ENCODE measurements at places on chromosomes 12 and 14. TPM values are rescaled to one million over a fixed set of nuclear protein-coding genes. Genes with fewer than 3 reads are reported as not detected.

GRCh38 chr12:2234646-2235350 lies 182.0 kb downstream of the CACNA1C start:
- H3K4me1 ChIP-seq, result no peaks in the 10 kb centered on the region
- no peaks in the 10 kb centered on the region for H3K36me3 ChIP-seq
- H3K4me3 ChIP-seq, result no peak overlapping the region
- DNase-seq, result no peak
- no peak overlapping the region for H3K27ac ChIP-seq
- H3K27me3 ChIP-seq, result no peaks in the 10 kb centered on the region

- no peaks in the 10 kb centered on the region for H3K27me3 ChIP-seq
- H3K4me1 ChIP-seq, result no peaks in the 10 kb centered on the region
- no peak overlapping the region for H3K27ac ChIP-seq
- H3K4me3 ChIP-seq, result no peak overlapping the region
Measured at GRCh38 chr12:12745576-12746211, 28.5 kb downstream of the CDKN1B start.

DNA sequence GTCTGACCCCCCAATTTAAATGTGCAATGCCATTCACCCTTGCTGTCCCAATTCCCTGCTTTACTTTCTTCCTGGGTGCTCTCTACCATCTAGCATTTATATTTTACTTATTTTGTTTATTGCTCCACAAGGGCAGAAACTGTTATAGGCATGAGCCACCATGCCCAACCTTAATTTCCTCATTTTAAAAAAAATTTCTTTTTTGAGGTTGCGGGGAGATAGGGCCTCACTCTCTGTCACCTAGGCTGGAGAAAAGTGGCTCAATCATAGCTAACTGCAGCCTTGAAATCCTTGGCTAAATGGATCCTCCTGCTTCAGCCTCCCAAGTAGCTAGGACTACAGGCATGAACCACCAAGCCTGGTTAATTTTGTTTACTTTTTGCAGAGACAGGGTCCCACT lies 13.0 kb downstream of the HPD start:
- no peak overlapping the region for H3K4me3 ChIP-seq
- no peaks in the 10 kb centered on the region for H3K4me1 ChIP-seq
- H3K36me3 ChIP-seq, result no peaks in the 10 kb centered on the region
- H3K27ac ChIP-seq, result no peak overlapping the region

- no peaks in the 10 kb centered on the region for H3K4me1 ChIP-seq
- H3K27ac ChIP-seq, result no peak overlapping the region
- DNase-seq, result no peak
- no peaks in the 10 kb centered on the region for H3K36me3 ChIP-seq
- no peaks in the 10 kb centered on the region for H3K27me3 ChIP-seq
- H3K4me3 ChIP-seq, result no peak overlapping the region
Measured at GRCh38 chr12:38639625-38640024, 265.8 kb downstream of the CPNE8 start.

DNA sequence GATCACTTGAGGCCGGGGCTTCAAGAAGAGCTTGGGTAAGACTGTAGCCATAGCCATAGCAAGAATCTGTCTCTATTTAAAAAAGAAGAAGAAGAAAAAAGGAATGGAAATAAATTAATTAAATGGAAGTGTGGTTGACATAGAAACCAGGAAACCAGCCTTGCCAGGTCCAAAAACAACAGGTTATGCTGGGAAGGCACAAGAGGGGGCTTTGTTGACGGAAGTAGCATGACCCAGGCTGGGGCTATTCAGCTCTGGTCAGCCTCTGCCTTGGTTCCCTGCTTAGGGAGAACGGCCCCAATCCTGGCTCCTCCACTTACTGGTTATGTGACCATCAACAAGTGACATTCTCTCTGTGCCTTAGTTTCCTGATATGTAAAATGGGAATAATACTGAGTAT lies 14.4 kb upstream of the GPR68 start:
- H3K36me3 ChIP-seq, result no peaks in the 10 kb centered on the region
- no peak for DNase-seq
- no peak overlapping the region for H3K27ac ChIP-seq
- H3K27me3 ChIP-seq, result no peaks in the 10 kb centered on the region
- no peak overlapping the region for H3K4me3 ChIP-seq

DNA sequence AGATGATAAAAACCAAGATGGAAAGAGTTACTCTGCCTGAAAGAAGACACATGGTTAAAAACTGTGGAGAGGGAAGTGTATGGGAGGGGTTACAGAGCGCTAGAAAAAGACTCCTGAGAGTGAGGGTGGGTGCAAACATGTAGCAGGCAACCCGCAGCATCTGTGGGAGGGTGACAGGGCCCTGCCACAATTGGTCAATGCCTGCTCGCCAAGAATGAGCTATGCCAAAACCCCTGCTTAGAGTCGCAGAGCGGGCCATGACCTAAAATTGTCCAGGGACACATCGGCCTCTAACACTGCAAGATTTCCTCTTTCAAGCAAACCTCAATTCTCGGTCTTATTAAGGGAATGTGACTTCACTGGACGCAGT lies 700 bp downstream of the PRKAG1 start:
- H3K4me1 ChIP-seq, result peaks cover 3% of the 10 kb centered on the region
- H3K27ac ChIP-seq, result peak overlapping the region; percentile 91
- no peaks in the 10 kb centered on the region for H3K36me3 ChIP-seq
- peak overlapping the region; percentile 75 for H3K4me3 ChIP-seq
- H3K27me3 ChIP-seq, result no peaks in the 10 kb centered on the region
- no peak for DNase-seq

DNA sequence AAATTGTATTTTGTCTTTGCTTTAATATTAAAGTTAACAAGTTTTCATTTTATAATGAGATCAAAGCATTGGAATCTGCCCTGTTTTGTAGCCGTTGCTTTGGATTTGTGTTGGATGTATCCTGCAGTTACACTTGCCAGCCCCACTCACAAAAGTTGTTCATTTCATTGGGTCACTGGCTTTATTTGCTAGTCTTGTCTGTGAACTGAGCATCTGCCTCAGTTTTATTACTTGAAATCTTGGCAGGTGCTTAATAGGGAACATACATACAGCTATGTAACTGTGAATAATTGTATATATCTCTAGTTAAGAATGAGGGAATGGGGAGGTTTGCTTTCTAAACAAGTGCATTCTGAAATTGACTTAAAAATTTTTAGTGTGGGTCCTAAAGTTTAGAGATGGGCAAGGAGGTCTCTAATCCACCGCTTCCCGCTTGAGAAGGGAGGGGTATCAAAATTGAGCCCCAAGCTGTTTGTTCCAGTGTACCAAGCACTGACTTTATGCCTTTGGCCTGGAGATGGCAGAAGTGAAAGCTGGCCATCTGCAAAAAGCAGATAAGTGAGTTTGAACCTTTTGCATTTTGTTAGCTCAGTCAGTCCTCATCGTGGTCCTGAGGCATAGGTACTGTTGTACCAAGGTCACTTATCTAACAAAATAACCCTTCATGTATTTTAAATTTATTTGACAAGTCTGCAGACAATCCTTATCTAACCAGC lies 9.3 kb downstream of the EIF5 start:
- no peak overlapping the region for H3K4me3 ChIP-seq
- peaks cover 20% of the 10 kb centered on the region for H3K36me3 ChIP-seq
- no peak overlapping the region for H3K27ac ChIP-seq
- DNase-seq, result no peak

Gene KLRD1
- 0.40 TPM for total RNA-seq

Gene IFNG-AS1
- not detected for total RNA-seq

Gene PKP2
- 28.0 TPM for total RNA-seq

Gene ZNF385A
- 29.4 TPM for total RNA-seq

Measured in prostate gland (tissue), 2 donors.